H1 (cell line): ENCODE measurements at places on chromosomes 2 and 18.

DNA sequence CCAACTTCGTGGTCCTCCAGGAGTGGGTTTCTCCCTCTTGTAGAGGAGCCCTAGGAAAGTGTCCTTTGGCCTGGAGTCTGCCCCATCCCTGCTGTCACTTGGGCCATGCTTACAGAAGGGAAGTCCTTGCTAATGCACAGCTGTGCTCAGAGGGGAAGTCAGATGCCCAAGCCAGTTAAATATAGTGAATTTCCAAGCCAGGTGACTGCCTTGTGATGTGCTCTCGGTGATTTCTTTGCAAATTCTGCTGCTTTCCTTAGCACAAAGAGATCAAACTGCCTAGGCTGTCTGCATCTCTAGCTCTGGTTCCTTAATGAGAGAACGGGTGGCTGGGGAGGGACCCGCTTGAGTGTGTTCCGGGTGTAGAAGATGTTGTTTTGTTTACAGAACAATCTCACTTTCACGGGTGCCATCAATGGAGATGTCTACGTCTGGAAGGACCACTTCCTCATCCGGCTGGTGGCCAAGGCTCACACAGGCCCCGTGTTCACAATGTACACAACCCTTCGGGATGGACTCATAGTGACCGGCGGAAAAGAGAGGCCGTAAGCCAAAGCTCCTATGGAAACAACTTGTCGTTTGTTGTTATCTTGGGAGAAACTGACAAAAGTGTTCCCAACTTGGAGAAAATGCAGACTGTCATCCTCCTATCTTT lies 91.4 kb downstream of the RTN4 start:
- no peak for DNase-seq

- no peak for DNase-seq
These were observed 7.2 kb upstream of the DAW1 start for GRCh38 chr2:227864161-227864756.

GRCh38 chr18:36326771-36327170 lies 29.3 kb downstream of the FHOD3 start:
- DNase-seq = no peak

DNA sequence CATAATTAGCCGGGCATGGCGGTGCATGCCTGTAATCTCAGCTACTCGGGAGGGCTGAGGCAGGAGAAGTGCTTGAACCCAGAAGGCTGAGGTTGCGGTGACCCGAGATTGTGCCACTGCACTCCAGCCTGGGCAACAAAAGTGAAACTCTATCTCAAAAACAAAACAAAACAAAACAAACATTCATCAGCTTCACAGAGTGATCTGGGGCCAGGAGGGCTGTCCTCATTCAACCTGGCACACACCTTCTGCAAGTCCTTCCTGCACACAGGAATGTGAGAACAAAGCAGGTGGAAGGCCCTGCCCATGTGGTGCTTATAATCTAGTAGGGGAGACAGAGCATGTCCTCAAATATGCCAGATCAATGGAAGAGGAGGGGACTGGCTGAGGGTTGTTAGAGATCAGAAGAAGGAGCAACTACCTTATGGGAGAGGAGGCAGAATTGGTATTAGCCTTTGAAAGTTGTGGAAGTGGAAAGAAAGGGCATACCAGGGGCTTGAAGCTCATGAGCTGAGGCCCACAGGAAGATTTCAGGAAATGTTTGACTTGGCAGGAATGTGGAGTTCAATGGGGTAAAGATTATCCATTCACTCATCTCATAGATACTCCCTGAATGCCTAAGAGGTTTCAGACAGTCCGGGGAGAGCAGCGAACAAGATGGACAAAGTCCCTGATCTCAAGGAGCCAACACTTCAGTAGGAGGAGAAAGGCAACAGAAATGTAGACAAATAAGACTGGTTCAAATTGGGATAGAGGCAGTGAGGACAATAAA lies 155.3 kb upstream of the SIX3 start:
- no peak for DNase-seq

DNA sequence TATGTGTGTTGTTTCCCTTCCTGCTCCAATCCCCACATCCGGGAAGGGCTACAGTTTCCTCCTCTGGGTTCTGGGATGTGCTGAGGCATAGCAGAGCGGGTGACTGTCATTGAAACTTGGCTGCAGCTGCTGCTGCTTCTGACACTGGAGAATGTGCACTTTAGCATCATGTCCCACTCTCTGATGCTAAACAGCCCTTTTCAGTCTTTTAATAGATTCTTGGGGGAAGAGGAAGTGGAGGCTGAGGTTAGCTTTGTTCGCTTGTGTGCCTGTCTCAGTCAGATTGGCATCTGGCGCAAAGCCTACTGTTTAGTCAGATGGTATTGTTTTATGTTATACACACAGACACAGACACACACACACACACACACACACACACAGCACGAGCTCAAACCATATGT lies 136.5 kb upstream of the RND3 start:
- no peak for DNase-seq

DNA sequence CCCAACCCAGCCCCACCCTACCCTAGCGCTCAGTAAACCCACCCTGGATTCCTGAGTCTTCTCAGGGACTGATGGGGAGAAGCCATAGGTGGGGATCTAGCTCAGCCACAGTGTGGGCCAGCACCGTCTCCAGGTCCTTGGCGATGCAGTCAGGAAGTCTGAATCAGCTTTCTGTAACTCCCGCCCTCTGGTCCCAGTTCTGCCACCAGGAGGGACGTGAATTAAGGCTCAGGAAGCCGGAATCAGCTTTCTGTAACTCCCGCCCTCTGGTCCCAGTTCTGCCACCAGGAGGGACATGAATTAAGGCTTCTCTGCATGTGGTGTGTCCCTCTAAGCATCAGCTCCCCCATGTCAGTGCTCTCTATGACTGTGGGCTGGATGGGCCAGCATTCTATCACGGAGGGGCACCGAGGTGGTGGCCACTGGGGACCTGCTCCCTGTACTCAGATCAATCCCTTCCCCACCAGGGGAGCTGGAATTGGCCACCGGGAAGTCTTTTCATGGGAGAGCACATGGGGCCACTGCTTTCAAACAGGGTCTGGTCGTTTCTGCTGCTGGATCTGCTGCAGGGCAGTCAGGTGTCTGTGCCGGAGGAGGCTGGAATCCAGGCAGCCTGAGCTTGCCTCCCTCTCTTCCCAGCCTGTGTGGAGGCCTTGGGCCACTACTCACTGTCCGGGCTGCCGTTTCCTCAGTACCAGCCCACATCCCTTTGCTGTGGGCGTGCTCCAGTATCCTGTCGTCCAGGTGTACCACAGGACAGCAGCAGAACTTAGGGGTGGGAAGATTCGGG lies 24.7 kb downstream of the ASB18 start:
- peak; percentile 48 for DNase-seq

GRCh38 chr2:165691615-165692014 lies 102.4 kb downstream of the GALNT3 start:
- peak; percentile 59 for DNase-seq

DNA sequence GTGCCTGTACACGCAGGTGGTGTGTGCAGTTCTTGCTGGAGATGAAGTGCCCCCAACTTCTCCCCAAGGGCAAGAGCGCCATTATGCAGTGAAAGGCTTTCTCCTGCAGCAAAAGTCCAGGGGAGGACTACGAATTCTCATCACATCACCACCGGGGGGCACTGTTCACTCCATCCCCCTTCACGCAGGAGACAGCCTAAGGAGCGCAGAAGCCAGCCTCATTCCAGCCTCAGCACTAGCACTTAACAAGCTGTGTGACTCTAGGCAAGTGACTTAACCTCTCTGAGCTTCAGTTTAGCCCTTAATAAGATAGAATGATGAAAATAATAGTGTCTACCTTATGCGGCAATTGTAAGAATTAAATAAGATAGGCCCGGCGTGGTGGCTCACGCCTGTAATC lies 32.3 kb downstream of the DNMT3A start:
- DNase-seq = peak; percentile 85

DNA sequence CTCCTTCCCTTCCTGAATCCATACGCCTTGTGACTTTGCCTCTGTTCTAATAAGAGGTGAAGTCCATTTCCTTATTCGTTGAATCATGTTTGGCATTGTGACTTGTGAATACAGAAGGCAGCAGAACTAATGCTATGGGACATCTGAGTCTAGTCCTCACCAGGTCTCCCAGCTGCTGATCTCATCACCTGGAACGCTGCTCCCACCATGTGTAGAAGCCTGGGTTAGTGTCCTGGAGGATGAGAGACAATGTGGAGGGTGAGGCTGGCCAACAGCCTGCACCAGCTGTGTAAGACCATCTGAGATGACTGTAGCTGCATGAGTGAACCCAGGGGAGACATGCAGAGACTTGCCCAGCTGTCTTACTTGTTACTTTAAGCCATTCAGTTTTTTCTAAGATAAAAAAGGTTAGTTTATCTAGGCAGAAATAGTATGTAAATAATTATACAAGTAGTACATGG lies 3.5 kb upstream of the HAAO start:
- no peak for DNase-seq

DNA sequence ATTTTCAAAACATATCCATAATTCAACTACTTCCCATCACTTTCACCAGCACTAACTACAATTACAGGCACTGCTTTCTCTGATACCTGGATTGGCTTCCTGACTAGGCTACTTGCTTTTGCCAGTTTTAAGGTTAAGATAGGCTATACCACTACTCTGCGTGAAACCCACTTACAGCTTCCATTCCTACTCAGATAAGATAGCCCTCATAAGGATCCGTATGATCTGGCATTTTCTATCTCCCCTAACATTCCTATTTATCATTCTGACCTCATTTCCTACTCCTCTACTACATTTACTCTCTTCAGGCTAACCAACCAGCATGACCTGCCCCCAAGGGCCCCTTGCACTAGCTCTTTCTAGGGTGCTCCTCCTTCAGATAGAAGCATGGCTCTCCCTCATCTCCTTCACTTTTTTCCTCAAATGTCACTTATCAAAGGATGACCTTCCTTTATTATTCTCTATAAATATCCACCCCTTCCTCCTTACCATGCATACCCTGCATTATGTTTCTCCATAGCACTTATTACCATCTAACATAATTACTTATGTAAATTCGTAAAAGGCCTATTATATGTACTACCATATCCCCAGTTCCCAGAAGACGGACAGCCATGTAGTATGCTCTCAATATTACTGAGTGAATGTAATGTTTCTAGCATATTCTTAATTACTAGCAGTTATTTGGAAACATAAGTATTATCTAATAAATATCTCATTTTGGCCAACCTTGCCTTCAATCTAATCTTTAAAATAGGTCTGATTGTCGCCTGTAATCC lies 4.4 kb downstream of the TIA1 start:
- DNase-seq = no peak

- DNase-seq = no peak
These were observed 35.0 kb downstream of the ADAM23 start for GRCh38 chr2:206478340-206478739.

DNA sequence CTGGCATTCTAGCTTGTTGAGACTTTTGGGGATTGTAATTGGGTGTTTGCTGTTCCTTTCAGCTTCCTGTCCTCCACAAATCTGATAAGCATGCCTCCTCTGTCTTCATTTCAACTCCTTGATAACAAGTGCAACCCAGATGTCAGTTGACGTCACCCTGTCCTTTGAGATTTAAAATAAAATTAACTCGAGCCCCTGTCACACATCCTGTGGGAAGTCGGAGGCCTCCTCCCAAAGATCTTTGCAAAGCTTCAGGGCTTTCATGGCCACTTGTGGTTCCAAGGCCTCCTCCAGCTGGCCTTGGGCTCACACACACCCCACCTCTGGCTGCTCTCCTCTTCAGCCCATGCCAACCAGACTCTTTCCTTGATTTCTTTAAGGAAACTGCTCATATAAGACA lies 69.9 kb upstream of the ITGA6 start:
- no peak for DNase-seq

GRCh38 chr2:107808959-107809358 lies 17.7 kb upstream of the RGPD4 start:
- no peak for DNase-seq

DNA sequence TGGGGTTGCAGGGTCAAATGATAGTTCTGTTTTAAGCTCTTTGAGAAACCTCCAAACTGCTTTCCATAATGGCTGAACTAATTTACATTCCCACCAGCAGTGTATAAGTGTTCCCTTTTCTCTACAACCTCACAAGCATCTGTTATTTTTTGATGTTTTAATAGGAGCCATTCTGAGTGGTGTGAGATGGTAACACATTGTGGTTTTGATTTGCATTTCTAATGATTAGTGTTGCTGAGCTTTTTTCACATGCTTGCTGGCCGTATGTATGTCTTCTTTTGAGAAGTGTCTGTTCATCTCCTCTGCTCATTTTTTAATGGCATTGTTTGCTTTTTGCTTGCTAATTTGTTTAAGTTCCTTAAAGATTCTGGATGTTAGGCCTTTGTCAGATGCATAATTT lies 107.7 kb downstream of the PDE11A start:
- DNase-seq = no peak

GRCh38 chr18:29307231-29307630 lies 1130.3 kb upstream of the CDH2 start:
- DNase-seq = no peak

DNA sequence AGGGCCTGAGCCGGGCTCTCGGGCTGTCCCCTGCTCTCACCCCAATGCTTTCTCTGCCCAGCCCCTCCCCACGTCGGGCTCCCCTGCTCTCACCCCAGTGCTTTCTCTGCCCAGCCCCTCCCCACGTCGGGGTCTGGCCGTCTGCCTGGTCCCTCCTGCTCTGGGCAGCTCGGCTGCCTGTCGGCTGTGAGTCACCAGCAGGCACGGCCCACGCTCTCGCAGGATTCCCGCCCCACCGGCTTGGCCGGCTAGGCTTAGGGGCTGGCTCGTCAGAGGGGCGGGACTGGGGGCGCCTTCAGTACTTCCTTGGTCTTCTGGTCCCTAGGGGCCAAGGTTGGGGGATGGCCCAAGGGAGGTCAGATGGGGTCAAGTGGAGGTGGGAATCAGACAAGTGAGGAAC lies 3.3 kb downstream of the BOK start:
- no peak for DNase-seq

DNA sequence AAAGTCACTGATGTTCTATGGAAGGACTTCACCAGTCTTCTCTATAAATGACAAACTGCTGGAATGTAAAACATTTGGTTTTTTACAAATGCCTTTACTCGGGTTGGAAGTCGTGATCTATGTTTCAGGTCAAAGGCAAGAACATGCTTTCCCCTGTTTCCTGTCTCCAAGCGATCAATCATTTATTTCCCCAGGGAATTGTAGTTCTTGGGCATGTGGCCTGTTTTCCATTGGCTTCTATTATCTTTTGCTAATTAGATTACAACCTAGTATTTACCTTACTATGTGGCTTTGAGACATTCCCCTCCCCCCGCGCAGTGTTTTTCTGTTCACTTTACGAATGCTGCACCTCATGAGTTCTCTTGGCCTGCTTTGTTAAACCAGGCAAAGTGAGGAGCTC lies 684.2 kb downstream of the EPHA4 start:
- DNase-seq = no peak

GRCh38 chr18:33169218-33169617 lies 271.3 kb downstream of the CCDC178 start:
- DNase-seq = no peak

GRCh38 chr2:201127570-201127969 lies 11.6 kb downstream of the CFLAR start:
- DNase-seq = no peak

GRCh38 chr2:229133155-229133772 lies 137.8 kb downstream of the PID1 start:
- no peak for DNase-seq
